ENCODE measurements at places on chromosomes 7 and 10.

DNA sequence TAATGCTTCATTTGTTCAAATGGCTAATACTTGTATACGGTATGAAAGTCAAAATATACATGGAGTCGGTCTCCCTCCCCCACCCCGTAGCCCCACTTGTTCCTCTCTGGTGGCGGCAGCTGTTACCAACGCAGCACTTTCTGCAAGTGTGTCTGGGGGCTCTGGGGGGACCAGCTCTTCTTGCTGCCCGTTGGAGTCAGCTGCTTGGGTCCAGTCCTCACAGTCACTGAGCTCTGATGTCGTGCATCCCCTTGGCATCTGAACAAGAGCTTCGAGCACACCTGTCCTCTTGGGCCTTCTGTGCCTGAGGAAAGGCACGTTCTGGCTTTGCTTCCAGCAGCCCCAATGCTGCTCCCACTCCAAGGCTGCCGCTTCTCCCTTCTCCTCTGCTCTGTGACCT lies 493.1 kb downstream of the PLXNA4 start:
- DNase-seq, result no peak

DNA sequence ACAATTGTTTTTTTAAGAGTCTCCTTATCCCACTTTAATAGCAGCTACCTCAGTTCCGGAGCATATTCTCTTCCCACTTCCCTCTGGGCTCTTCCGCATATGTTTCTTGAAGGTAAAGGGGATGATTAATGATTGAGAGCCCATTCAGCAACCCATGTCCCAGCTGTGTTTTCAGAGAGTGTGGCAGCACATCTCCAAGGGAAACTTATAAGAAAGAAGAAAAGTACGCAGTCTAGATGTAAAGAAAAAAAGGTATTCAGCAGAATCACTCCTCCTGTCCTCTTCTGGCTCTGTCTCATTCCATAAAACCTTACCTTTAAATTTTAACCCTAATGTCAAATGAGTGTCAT lies 9.7 kb upstream of the ANKRD7 start:
- no peak for DNase-seq

DNA sequence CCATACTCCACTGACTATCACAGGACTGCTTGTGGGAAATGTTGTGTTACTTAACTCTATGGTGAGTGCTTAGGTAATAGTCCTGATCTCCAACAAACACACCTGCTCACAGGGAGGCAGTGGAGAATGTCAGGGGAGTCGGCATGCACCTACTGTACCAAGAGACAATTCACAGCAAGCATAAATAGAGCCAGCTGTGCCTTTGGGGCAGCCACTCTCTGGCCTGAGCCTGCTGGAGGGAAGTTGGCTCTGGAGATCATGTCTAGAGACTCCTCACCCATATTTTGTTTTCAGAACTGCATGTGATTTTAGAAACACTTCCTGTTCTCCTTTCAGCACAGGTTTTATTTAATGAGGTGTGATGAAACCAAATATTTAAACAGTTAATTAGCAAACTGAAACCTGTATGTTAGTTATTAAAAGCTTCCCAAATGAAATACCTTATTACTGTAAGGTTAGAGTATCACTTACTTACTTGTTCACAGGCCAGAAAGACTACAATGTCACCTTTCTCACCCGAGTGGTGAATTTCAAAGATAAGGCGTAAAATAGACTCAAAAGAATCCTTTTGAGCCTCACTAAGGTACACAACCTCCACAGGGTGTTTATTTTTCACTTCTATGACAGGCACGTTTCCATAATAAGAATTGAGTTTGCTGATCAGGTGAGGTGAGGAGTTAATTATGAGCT lies 21.8 kb downstream of the DHX32 start:
- DNase-seq, result peak; percentile 22

DNA sequence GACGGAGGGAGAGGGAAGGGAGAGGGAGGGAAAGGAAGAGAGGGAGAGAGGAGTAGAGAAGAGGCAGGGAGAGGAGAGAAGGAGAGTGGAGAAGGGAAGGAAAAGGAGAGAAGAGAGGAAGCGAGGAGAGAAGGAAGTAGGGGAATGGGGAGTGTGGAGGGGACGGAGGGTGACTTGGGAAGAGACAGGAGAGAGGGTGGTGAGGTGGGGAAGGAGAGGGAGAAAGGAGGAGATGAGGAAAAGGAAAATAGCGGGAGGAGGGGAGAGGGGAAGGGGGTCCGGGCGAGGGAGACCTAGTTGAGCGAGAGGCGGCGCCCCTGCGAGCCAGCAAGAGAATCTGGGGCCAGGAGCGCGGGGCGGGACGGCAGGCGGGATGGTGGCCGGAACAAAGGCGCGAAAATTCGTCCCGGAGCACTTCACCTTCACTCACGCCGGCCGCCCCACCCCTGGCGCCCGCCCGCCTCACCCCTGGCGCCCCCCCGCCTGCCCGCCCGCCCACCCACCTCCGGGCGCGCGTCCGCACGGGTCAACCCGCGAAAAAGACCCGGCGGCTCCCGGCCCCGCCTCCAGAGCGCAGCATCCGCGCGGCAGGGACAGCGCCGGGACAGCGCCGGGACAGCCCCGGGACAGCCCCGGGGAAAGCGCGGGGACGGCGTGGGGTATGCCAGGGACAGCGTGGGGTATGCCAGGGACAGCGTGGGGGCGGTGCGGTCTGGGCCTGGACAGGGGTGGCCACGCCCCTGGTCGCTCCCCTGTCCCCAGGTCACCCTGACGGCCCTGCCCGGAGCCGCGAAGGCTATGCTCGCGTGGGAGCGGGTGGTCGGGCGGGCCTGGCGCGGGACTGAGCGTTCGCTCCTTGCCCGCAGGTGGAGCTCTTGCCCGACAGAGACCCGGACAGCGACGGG lies 4.2 kb downstream of the VSTM2A start:
- DNase-seq, result no peak

DNA sequence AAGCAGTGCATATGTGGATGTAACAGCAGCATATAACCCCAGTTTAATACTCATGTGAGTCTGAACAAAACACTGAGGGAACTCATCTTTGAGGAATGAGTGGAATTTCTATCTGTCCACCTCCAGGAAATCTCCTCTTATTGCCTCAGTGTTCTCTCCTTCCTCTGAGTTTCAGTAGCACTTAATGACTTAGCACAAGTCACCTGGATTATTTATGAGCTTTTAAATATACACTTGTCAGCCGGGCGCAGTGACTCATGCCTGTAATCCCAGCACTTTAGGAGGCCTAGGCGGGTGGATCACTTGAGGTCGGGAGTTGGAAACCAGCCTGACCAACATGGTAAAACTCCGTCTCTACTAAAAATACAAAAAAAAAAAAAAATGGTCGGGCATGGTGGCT lies 4.3 kb downstream of the LRRC20 start:
- DNase-seq, result no peak

DNA sequence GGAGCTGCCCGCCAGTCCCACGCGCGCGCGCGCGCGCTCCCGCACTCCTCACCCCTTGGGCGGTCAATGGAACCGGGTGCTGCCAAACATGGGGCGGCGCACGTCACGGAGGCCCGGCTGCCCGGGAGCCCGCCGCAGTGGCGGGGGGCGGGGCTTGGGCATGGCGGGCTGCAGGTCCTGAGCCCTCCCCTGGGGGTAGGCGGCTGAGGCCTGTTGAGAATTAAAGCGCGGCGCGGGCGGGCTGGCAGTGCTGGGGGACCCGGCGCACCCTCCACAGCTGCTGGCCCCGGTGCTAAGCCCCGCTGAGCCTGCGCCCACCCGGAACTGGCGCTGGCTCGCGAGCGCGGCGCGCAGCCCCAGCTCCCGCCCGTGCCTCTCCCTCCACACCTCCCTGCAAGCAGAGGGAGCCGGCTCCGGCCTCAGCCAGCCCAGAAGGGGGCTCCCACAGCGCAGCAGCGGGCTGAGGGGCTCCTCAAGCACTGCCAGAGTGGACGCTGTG lies 634.2 kb downstream of the ANKRD7 start:
- DNase-seq, result no peak

GRCh38 chr10:97762816-97763215 lies 9.0 kb downstream of the SFRP5 start:
- no peak for DNase-seq

DNA sequence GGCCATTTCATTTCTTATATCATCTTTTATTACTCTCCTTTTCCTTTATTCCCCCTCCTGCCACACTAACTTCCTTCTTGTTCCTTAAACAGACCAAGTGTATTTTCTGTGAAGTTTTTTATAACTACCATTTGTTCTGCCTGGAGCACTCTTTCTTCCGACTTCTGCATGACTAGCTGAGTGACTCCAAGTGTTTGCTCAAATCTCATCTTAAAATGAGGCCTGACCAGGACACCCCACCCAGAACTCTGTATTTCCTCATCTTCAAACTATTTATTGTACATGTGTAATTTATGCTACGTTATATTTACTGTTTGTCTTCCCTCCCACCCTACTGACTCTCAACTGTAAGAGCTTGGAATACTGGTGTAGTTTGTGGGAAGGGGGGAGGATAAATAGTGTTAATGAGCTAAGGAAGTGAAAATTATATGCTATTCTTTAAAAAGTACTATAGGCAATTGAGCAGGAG lies 3.2 kb downstream of the MINDY3 start:
- no peak for DNase-seq

DNA sequence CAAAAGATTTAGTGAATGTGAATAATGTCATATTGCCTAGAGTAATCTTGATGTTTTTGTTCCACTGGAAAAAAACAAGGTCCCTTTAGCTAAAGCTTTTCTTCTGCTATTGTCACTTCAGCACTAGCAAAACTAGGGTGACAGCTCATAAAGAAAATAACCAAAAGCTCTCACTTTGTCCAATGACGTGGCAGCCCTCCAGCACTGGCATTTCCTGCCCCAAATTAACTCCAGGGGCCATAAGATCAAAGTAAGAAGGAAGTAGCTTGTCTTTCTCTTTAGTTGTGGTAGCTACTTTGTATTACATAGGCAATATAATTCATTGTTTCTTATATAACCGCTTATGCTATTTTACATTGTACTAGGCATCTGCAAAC lies 47.3 kb downstream of the LRRN3 start:
- peak; percentile 13 for DNase-seq

DNA sequence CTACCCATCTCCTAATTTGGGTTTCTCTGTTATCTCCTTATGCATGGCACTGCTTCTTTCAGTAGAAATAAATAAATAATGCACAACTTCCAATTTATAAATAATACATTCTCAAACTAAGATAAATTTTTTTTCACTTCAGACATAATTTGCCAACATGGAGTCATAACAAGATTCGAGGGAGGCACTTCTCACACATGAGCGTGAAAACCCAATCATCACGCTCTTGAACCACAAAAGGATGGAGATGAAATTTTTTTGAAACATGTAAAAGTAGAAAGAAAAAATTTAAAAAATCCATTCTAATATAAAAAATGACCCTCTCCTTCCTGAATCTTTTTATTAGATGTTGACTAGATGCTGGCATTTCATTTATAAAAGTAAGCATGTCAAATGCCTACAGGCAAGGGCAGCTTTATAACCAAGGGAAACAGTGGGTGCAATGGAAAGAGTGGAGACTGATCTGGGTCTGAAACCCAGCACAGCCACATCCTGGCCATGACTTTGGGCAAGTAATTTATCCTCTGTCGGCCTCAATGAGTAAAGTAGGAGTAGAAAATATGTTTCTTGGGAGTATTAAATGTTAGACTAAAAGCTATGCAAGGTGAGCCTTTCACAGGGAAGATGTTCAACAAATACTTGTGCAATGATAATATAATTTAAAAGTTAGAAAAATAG lies 185.0 kb downstream of the STK31 start:
- no peak for DNase-seq

GRCh38 chr7:26090927-26091519 lies 61.0 kb upstream of the NFE2L3 start:
- DNase-seq, result peak; percentile 81

- DNase-seq, result no peak
Observed at GRCh38 chr7:138188290-138188858, 112.1 kb downstream of the AKR1D1 start.

DNA sequence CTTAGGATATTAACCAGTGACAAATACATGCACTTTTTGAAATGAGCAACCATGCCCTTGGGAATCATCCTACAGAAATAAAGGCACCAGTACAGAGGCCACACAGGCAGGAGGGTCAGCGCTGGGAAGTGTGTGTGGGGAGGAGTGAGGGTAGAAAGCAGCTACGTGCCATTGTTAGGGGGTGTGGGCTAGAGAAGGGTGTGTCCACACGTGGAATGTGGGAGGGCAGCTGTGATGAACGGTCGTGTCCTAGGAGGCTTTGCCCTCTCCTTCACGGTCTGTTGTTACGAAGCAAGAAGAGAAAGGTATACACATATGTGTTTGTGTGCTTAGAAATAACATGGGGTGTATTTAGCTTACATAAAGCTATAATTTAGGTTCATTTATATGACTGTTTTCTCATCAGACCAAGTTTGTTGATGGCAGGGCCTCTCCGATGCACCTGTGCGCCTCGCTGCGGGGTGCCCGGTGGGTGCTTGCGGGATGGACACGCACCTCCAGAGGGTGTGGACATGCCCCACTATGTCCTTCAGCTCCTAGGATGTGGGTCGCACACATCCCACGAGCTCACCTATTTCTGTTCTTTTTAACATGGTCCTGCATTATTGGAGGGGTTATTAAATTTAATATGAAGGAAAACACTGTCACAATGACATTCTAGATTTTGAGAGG lies 16.9 kb upstream of the GET4 start:
- no peak for DNase-seq

- no peak for DNase-seq
Observed at GRCh38 chr10:46515793-46516192, 40.7 kb downstream of the GPRIN2 start.

DNA sequence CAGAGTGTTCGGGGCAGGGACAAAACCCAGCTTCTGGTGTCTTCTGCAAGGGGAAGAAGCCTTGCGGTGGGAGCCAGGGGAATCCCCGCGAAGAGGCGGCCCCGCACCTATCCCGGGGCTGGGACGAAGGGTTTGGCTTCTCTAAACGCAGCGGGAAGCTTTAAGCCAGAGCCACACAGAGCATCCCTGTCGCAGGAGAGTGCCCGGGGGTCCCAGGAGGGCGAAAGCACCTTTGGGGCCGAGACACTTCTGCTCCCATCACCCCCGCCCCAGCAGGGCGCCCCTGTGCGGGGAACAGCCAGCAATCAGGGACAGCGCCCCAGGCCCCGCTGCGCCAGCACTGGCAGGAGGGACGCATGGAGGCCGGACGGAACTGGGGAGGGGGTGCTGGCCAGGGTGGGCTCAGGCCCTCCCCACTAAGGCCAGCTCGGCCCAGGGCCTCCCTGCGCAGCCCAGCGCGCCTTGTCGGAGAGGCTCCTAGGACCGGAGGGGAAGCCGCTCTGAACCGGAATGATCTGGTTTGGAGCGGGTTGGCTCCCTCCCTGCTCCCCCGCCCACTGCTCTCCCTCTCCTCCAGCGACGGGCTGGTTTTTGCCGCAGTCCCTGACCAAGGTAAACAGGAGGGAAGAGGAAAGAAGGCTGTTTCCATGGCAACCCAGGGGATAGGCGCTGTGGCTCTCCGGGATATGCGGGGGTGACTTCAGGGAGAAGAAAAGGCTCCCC lies 63.9 kb downstream of the TMEM209 start:
- no peak for DNase-seq

DNA sequence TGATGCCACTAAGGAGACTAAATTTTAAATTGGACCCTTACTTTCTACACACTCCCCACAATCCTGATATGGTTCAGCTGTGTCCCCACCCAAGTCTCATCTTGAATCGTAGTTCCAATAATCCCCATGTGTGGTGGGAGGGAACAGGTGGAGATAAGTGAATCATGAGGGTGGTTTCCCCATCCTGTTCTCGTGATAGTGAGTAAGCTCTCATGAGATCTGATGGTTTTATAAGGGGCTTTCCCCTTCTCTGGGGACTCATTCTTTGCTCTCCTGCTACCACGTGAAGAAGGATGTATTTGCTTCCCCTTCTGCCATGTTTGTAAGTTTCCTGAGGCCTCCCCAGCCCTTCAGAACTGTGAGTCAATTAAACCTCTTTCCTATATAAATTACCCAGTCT lies 18.4 kb upstream of the BET1 start:
- no peak for DNase-seq
